ENCODE measurements at places on chromosomes 12 and 14.

GRCh38 chr14:103016071-103016470, 41.3 kb downstream of the CDC42BPB start:
- DNase-seq, result no peak

- DNase-seq, result no peak
Measured at GRCh38 chr14:83908419-83908818, 1621.5 kb upstream of the FLRT2 start.

GRCh38 chr12:109962398-109962797, 33.8 kb downstream of the GIT2 start:
- DNase-seq, result no peak

GRCh38 chr12:20453756-20454310, 85.5 kb downstream of the PDE3A start:
- DNase-seq, result no peak

DNA sequence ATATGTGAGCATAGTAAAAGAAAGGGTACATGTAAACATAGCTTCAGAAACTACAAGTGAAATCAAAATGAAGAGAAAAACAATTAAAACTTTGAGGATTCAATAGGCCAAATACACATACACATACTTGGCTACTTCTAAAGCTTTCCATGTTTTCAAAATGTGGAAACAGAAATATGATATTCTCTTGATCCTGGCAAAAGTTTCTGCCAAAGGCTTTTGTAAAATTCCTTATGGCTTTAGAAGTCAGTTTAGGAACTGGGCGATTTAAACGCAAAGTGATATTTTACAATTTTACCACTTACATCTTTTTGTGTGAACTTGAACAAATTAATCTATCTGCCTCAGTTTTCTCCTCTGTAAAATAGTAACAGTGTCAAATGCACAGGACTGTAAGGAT, 756.4 kb downstream of the C12orf50 start:
- no peak for DNase-seq

GRCh38 chr12:105036937-105037649, 47.2 kb downstream of the ALDH1L2 start:
- no peak for DNase-seq

- no peak for DNase-seq
Measured at GRCh38 chr12:126663304-126664094, 1598.3 kb downstream of the AACS start.

GRCh38 chr14:25521616-25522015, 471.7 kb upstream of the STXBP6 start:
- no peak for DNase-seq

- no peak for DNase-seq
Measured at GRCh38 chr12:131220331-131220685, 266.6 kb downstream of the ADGRD1 start.
